Hematopoietic multipotent progenitor cell treated with erythropoietin and hydrocortisone succinate and interleukin-3 and kit ligand, for 4 days (in vitro differentiated cells): ENCODE measurements at places on chromosomes 13 and 19.

- DNase-seq: no peak
Observed at GRCh38 chr13:70541451-70541850, 433.2 kb upstream of the KLHL1 start.

DNA sequence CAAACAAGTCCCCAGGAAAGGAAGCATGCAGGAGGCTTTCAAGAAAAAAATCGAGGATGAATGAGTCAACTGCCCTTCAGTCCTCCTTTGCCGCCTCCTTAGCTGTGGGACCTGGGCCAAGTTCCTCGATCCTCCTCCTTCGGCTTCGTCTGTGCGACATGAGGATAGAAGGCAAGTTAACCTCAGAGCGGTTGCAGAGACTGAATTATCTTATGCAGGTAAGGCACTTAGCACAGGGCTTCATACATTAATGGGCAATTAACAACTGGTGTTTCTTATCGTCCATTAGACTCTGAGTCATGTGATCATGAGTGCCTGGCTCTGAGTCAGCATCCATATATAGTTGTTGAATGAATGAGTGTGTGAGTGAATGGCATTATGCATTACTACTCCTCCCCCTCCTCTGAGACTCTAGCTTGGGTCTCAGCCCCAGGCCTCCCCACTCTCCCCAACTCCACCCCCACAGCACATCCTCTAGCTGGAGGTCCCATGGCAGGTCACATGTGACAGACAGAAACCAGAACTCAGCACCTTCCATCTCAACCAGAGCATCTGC, 1.6 kb upstream of the TTC9B start:
- DNase-seq: peak; percentile 37

DNA sequence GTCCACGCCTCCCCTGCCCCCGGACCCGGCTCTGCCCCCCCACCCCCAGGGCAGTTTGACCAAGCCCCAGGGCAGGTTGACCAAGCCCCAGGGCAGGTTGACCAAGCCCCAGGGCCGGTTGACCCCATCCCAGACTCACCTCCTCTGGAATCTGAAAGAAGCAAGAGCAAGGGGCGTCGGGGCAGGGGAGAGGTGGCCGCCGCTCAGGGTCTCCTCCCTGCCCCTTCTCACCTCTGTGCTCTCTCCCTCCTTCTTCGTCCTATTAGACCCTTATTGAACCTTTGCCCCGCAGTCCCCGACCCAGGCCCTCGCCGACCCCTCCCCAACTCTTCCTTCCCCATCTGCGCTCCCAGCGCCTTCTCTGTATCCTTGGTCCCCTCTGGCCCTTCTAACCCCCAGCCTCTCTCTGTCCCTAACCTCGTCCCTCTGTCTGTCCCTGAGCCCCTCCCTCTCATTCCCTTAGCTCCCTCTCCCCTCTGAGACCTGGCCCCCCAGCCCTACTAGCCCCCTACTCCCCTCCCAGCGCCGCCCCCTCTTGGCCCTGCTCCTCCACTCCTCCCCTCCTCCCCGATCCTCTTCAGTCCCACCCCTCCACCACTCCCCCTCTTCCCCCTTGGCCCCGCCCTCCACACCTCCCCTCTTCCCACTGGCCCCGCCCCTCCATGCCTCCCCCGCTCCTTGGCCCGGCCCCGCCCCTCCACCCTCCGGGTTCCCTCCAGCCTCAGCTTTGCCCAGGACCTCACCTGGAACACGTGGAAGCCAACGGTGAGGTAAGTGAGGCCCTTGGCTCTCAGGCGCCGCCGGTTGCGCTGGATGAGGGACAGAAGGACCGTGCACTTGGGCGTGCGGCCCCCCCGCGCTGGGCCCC, 7.6 kb downstream of the CAPN12 start:
- DNase-seq: peak; percentile 76

DNA sequence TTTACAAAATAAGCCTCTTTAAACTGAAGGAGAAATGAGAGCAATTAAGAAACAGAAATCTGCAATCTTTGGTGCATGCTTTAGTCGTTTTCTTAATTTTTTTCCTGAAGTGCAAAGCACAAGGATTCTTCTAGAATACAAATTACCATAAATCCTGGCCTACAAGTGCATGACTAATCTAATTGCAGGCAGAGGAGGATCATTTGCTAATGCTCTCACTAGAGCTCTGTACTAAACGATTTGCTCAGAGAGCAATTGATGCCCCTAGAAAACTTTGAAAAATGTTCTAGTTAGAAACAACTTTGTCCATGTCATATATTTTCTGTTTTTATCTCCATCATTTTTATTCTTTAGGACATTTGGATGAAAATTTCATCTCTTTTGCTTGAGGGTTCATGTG, 193.2 kb downstream of the POU4F1 start:
- DNase-seq: no peak

- no peak for DNase-seq
Observed at GRCh38 chr13:94061301-94061700, 418.2 kb downstream of the DCT start.

GRCh38 chr19:3387645-3388589, 21.5 kb downstream of the NFIC start:
- DNase-seq: peak; percentile 72
